ENCODE measurements at places on chromosomes 5 and 9.

GRCh38 chr5:126536874-126537273, 58.1 kb downstream of the ALDH7A1 start:
- DNase-seq = no peak

DNA sequence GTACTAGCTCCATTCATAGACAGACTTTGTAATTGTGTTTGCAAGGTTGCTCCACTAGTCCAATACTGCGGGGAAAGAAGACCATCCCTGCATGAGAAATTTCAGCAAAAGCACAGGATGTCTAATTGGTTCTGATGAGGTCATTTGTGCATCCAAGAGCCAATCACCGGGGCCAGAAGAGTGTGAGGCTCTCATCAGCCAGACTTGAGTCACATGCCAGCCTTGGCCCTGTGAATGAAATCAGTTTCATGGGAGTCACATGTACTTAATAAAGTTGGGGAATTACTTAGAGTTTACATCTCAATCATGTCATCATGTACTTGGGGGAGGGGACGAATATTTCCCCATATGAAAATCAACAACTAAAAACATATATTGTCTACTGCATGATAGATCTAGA, 1236.0 kb downstream of the MAT2B start:
- DNase-seq = no peak

- no peak for DNase-seq
Observed at GRCh38 chr5:88060194-88060593, 208.5 kb downstream of the TMEM161B start.

GRCh38 chr5:36529142-36529541, 77.3 kb upstream of the SLC1A3 start:
- no peak for DNase-seq

DNA sequence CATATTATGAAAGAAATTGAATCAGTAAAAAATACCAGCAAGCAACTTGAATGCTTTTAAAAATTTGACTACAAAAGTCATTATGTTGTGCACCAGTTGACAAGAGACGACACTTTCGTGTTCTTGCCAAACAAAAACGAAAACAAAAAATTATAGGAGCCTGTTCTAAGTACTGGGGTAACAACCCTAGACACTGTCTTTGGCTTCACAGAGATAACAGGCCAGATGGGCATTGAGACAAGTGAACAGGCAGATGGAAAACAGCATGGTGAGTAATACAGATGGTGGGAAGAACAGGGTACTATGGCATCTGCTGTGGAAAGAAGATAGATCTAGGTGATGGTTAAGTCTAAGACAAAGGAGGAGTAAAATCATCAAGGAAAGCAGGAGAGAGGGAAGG, 99.0 kb downstream of the CDH12 start:
- DNase-seq = no peak

- DNase-seq = no peak
Observed at GRCh38 chr5:144378681-144379080, 208.0 kb downstream of the KCTD16 start.
